Melanocyte of skin (primary cell): ENCODE measurements at places on chromosomes 6 and 20. TPM values are rescaled to one million over a fixed set of nuclear protein-coding genes. Genes with fewer than 3 reads are reported as not detected.

The CLVS2 gene
- not detected in 2 replicates for total RNA-seq

The FOXO3 gene
- total RNA-seq = 17.3 and 27.9 TPM in 2 replicates

The CST2 gene
- not detected in 2 replicates for total RNA-seq

The ADGRF5 gene
- 0.15 TPM in 1 of 2 replicates, not detected in the other for total RNA-seq

The DDX43 gene
- total RNA-seq = 3.1 TPM in 1 of 2 replicates, not detected in the other

The ERVFRD-1 gene
- not detected in 2 replicates for total RNA-seq

The BMP7 gene
- total RNA-seq = 0.31 TPM in 1 of 2 replicates, not detected in the other

The SASH1 gene
- total RNA-seq = 44.0 and 48.2 TPM in 2 replicates

The DEFB114 gene
- not detected in 2 replicates for total RNA-seq

The SRMS gene
- total RNA-seq = not detected in 2 replicates

The ADGRF4 gene
- not detected in 2 replicates for total RNA-seq

The EYA2 gene
- 0.15 TPM in 1 of 2 replicates, not detected in the other for total RNA-seq

The IP6K3 gene
- 1.8 and 4.1 TPM in 2 replicates for total RNA-seq
